Activated naive CD4-positive, alpha-beta T cell treated with anti-CD3 and anti-CD28 coated beads, Interleukin-2, amount 50 U/mL, for 72 hours (primary cell): ENCODE measurements at places on chromosomes 5 and 9.

DNA sequence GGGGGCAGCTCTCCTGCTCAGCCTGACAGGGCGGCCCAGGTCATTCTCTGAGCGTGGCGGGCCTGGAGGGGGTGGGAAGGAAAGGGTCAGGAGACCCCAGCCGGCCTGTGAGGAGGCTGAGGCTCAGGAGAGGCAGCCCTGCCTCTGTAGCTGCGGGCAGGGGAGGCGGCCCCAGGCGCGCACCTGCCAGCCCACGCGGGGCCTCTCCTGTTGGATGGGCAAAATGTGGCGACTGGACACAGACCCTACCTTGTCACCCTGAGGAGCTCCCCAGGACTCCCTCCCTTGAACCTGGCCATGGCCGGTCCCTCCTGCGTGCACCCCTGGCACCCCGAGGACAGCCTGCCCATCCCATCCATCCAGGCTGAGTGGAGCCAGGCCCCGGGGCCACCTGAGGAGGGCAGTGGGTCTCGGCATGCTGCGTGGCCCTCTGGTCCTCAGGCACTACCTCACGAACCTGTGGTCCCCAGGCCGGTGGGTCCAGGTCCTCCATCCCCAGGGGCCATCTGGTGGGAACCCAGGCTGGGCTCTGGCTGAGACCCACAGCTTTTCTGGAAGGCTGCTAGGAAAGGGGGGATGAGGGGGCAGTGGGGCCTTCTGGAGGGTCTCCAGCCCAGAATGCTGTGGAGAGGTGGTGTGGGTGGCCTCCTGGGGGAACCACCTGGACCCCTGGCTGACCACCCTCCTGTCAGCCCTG is 15.1 kb upstream of the NRARP start:
- DNase-seq, result peak; percentile 53

- no peak for DNase-seq
These were observed 73.2 kb upstream of the SMARCA2 start for GRCh38 chr9:1941989-1942388.

- no peak for DNase-seq
These were observed 83.7 kb downstream of the SERINC5 start for GRCh38 chr5:80172067-80172695.

GRCh38 chr9:76138360-76138759 is 247.9 kb downstream of the PCSK5 start:
- DNase-seq, result no peak

DNA sequence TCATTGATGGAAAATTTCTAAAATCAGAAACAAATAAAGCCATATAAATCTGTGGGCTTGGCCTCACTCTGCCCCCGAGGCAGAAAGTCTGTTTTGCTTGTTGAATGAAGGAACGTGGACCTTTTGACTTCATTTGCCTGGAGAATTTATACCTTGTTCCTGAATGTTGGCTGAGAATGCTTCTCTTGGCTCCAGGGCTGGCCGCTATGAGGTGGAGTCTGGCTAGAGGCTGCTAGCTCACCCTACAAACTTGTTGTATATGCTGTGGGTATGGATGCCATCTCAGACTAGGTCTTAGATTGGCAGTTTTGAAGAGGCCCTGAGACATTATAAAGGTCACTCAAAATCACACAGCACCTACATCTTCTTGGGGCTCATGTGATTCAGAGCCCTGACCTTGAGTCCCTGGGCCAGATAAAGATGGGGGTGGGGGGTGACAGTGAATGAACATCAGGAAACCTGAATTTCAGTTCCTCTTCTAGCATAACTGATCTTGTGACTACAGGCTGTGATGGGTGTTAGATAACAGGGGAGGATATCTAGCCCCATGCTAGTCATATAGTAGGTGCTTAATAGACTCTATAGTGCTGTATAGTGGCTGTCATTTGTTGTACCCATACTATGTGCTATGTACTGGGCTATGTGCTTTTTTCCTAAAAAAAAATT is 2.8 kb downstream of the GM2A start:
- DNase-seq, result no peak

DNA sequence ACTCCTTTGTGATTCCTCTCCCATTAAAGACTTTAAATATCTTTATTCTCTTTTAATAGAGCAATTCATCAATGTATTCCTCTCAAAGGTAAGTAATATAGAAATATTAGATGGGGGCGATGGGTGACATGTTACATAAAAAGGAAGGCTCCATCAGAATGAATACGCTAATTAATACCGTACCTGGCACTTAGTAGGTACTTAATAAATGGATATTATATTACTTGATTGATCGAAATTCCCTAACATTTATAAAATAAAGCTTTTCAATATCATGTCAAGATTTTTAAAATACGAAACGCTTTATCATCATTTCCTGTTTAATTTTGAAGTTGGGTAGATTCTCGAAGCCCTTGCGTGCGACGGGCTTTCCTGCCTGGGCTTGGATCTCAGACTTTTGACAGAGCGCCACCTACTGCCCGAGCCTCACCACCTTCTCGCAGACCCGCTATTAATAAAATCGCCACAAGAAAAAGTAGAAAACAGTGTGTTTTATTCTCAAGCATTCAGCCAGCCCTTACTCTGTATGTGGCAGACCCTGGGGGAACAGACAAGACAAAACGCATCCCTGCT is 99.4 kb downstream of the C5orf15 start:
- DNase-seq, result peak; percentile 77

GRCh38 chr5:172003746-172004145 is 2.7 kb downstream of the FBXW11 start:
- DNase-seq, result no peak
